ENCODE measurements at places on chromosomes 3 and 15.
A peak's percentile ranks its signal among the peaks of the same experiment; 100 is the strongest.

- DNase-seq, result no peak
Measured at GRCh38 chr15:34046471-34047145, 7.6 kb upstream of the AVEN start.

- DNase-seq, result no peak
Measured at GRCh38 chr15:99423186-99424130, 142.3 kb upstream of the MEF2A start.

GRCh38 chr3:115913069-115913686 lies 289.9 kb downstream of the GAP43 start:
- no peak for DNase-seq

- no peak for DNase-seq
Measured at GRCh38 chr3:39013921-39014509, 37.7 kb downstream of the SCN11A start.

- DNase-seq, result no peak
Measured at GRCh38 chr3:133750259-133750656, 4.1 kb downstream of the TF start.

DNA sequence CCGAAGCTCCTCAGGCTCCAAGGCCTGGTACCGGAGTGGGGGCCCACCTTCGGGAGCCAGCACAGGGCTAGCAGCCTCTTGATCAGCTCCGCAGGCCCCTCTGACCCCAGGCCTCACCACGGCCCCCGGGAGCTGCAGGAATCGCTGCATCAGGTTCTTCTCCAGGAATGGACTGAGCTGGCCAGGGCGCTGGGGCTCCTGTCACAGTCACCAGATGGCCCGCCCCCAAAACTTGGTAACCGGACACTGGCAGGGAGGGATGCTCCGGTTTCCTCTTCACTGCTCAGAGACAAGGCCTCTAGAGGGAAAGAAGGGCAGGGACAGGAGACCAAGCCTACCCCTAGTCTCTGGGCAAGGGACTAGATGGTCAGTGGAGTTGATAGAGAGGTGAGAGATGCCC lies 9.9 kb downstream of the AP3B2 start:
- no peak for DNase-seq

- DNase-seq, result no peak
Measured at GRCh38 chr15:77179541-77179998, 108.7 kb upstream of the TSPAN3 start.

DNA sequence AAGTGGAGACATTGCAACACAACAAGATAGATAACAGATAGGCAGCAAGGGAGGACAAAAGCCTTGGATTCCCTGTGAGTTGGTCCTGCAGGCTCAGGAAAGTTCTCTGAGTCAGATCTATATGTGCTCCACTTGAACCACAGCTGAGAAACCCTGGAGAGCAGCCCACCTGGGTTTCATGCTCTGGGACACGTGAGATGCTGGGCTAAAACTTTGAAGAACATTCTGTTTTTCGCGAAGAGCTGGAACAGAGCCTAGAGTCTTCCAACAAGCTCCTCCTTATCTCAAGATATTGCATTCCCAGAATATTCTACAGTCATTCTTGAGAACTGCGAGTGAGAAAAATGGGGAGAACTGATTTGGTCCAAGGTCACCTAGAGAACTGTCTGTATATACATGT lies 583.0 kb upstream of the ROBO1 start:
- no peak for DNase-seq

GRCh38 chr3:70507486-70507885 lies 195.0 kb upstream of the MDFIC2 start:
- DNase-seq, result no peak

GRCh38 chr15:92583096-92584034 lies 72.2 kb downstream of the FAM174B start:
- no peak for DNase-seq

DNA sequence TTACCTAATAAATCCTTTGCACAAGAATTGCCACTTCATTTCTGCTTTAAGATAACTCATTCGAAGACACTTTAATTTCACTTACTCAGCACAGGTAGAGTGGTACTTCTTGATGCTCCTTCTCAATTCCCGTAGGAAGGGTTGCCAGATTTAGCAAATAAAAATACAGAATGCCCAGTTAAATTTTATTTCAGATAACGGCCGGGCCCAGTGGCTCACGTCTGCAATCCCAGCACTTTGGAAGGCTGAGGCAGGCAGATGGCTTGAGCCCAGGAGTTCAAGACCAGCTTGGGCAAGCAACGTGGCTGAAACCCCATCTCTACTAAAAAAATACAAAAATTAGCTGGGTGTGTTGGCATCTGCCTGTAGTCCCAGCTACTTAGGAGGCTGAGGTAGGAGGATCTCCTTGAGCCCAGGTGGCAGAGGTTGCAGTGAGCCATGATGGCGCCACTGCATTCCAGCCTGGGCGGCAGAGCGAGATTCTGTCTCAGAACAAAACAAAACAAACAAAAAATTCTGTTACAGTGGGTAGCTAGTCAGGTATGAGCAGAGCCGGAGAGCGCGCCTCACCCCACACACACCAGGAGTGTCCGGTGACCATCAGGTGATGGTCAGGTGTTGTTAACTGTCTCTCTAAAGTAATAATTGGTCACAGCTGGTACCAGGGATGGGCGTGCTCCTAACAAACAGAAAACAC lies 92.8 kb downstream of the DNAH12 start:
- DNase-seq, result no peak

DNA sequence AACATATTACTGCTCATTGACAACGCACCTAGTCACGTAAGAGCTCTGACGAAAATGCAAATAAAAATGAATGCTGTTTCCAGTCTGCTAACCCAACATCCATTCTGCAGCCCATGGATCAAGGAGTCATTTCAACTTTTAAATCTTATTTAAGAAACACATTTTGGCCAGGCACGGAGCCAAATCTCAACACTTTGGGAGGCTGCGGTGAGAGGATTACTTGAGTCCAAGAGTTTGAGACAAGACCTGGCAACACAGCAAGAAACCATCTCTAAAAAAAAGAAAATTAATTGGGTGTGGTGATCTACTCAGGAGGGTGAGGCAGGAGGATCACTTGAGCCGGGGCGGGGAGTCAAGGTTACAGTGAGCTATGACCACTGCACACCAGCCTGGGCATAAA lies 22.4 kb upstream of the TM4SF19 start:
- DNase-seq, result no peak

- no peak for DNase-seq
Measured at GRCh38 chr15:35444557-35445204, 101.3 kb downstream of the DPH6 start.

DNA sequence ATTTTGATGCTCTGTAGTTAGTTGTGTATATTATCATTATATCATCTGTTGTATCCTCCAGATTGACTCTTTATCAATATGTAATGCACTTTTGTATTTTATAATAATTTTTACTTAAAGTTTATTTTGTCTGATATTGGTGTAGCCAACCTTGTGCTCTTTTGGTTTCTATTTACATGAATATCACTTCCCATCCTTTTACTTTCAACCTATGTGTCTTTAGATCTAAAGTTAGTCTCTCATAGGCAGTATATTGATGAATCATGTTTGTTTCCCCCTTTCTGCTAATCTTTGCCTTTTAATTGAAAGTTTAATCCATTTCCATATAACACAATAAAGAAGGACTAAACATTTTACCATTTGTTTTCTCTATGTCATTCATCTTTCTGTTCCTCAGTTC lies 28.1 kb upstream of the CD200R1L start:
- no peak for DNase-seq

GRCh38 chr15:68821190-68821840 lies 620 bp upstream of the ANP32A start:
- DNase-seq, result peak; percentile 11

- DNase-seq, result no peak
Measured at GRCh38 chr3:171088964-171089754, 62.6 kb upstream of the SLC2A2 start.

DNA sequence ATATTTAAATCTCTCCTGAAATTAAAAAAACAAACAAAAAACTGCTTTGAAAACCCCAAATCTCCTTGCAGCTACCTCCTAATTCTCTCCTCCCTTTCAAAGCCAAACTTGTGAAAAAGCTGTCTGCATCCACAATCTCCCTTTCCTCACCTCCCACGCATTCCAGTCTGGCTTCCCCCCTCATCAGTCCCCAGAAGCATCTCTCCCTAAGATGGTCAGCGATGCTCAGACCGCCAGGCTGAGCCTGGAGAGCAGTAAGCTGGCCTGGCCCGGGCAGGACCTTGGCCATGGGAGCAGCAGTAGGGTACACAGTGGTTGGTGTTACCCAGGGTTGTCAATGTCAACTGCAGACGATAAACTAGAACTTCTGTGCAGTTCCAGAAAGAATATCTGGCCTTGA lies 32.9 kb upstream of the BLM start:
- no peak for DNase-seq

GRCh38 chr3:156388497-156389448 lies 166.1 kb downstream of the SSR3 start:
- no peak for DNase-seq

GRCh38 chr3:112806903-112807302 lies 39.8 kb downstream of the CD200R1L start:
- no peak for DNase-seq

DNA sequence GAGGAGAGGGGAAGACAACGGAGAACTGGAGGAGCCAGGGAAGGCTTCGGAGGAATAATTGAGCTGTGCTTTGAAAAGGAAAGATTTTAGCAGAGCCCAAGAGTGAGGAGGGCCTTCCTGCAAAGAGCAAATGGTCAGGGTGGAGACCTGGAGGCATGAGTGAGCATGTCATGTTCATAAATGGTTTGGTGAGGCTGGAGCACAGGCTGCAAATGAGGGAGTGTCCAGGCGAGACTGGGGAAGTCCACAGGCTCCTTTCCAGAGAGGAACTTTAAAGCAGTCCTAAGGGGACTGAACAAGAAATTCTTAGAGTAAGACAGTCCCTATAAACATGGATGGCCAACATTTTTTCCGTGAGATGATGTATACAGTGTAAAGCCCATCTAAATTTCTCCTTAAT lies 108.8 kb downstream of the THSD4 start:
- DNase-seq, result no peak

GRCh38 chr3:114194750-114195149 lies 15.9 kb upstream of the DRD3 start:
- no peak for DNase-seq

DNA sequence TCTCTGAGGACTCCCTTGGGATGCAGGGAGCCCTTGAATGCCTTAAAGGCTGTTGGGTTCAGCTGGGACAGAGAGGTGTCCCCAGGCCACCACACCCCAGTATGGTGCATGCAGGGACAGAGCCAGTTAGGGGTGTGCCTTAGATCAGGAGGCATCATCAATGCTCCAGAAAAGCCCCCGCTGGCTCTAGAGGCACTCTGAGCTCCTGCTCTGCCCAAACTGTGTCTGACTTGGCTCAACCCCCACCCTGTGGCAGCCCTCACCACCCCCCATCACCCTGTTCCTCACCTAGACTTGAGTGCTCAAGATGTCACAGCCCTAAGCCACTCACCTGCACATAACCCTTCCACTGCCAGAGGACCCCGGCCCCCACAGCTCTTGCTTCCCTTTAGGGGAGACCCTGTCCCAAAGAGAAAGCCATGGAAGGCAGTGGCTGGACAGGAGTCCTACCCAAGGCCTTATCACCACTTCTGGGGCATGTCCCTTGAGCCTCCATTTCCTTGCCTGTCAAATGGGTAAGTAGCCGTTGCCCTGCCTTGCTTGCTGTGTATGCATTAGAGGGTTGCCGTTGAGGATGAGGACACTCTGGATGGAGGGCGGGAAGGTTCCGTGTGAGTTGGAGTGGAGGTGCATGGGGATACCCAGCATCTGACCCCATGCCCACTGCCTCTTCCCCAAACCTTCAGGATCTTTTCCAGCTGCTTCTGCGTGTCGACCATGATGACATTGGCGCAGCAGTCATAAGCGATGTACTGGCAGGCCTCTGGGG lies 41.4 kb downstream of the ACSBG1 start:
- no peak for DNase-seq

- no peak for DNase-seq
Measured at GRCh38 chr3:150074277-150074676, 103.6 kb upstream of the PFN2 start.

- DNase-seq, result no peak
Measured at GRCh38 chr3:39433642-39434041, 27.1 kb downstream of the RPSA start.

DNA sequence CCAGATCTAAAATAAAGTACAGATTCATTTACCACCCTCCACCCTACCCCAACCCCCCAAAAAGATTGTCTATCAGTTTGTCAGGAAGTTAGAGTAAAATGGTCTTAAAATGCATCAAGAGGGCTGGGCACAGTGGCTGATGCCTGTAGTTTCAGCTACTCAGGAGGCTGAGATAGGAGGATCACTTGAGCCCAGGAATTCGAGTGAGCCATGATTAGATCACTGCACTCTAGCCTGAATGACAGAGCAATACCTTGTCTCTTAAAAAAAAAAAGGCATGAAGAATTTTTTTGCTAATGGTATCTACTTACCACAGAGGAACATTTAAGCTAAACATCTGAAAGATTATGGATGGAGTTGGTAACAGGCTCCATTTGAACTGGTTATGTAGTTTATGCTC lies 71.0 kb downstream of the RBM6 start:
- no peak for DNase-seq

GRCh38 chr15:89442671-89443307 lies 53.6 kb downstream of the RHCG start:
- no peak for DNase-seq

- no peak for DNase-seq
Measured at GRCh38 chr15:40367371-40367685, 9.3 kb downstream of the DISP2 start.

Measured in activated T-helper 9 cell treated with anti-CD3 and anti-CD28 coated beads, Interleukin-2, amount 50 U/mL, for 16 hours (primary cell).